Uterine smooth muscle cell (primary cell): ENCODE measurements at places on chromosomes 5 and 9. TPM values are rescaled to one million over a fixed set of nuclear protein-coding genes. Genes with fewer than 3 reads are reported as not detected.

Gene PCDHB12
- total RNA-seq = under 0.01 and 0.12 TPM in 2 replicates

Gene ARL14EPL
- total RNA-seq = 0.89 TPM in 1 of 2 replicates, not detected in the other

Gene ZNF474
- 0.11 and 0.12 TPM in 2 replicates for total RNA-seq

Gene CSF1R
- total RNA-seq = under 0.01 and 0.25 TPM in 2 replicates

Gene IL33
- 24.7 and 44.6 TPM in 2 replicates for total RNA-seq

Gene KLF9
- total RNA-seq = 33.4 and 33.5 TPM in 2 replicates

Gene ZNF879
- total RNA-seq = 4.8 and 7.6 TPM in 2 replicates

Gene ERBIN
- total RNA-seq = 96.6 and 101 TPM in 2 replicates

Gene IRGM
- total RNA-seq = 0.12 and 0.22 TPM in 2 replicates

Gene TMEM215
- under 0.01 TPM in 1 of 2 replicates, not detected in the other for total RNA-seq

Gene GABRP
- not detected in 2 replicates for total RNA-seq

Gene CCDC180
- 1.1 and 4.5 TPM in 2 replicates for total RNA-seq

Gene CDH6
- total RNA-seq = 12.7 and 21.6 TPM in 2 replicates
